ENCODE measurements at places on chromosomes 11 and 22. TPM values are rescaled to one million over a fixed set of nuclear protein-coding genes. Genes with fewer than 3 reads are reported as not detected.
A peak's percentile ranks its signal among the peaks of the same experiment; 100 is the strongest.

- DNase-seq, result no peak
Measured at GRCh38 chr11:9090488-9091043, 833 bp downstream of the SCUBE2 start.

DNA sequence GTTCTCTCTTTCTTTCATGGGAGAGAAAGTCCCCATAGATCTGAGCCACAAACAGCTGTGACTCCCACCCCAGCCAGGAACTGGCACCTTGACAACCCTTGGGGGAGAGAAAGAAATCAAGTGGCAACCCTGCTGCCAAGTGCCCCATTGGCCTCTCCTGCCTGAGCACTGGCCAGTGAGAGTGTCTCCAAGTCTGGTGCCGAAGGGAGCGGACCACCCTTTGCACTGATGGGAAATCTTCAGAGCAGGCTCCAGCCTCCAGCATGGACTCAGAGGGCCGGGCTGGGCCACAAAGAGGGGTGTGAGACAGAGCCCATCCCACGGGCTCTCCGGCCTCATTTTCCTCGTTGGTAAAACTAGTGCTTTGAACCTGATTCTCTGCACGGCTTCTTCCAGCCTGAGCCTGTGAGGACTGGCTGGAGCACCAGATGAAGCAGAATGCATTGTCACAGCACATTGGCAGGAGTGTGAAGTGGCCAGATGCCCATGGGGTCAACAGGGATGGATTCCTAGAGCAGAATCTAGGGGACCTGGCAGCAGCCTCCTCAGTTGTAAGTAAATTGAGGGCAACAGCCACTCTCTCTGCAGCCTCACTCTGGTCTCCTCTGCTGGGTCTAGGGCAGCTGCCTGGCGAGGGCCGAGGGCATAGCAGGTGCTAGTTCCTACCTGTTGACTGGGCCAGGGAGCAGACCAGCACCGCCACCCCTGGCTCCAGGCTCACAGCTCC is 81.4 kb downstream of the TRIM29 start:
- no peak for DNase-seq

GRCh38 chr11:61297746-61298145 is 2.6 kb upstream of the VWCE start:
- no peak for DNase-seq

- DNase-seq, result no peak
Measured at GRCh38 chr22:36136475-36136874, 24.1 kb downstream of the APOL3 start.

DNA sequence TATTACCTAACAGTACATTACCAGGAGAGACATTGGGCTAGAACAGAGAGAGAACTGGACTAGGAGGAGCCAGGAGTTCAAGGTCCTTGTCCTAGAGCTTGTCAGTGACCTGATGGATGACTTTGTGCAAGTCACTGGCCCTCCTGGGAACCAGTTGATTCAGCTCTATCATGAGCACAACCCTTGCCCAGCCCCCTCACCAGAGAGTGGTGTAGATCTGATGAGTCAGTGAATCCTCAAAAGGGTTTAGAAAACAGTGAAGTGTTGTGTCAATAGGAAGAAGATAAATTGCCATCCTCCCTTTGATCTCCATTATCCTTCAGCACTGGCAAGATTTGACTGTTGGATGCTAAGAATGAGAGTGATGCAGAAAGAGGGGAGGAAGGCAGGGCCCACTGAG is 24.3 kb downstream of the NEU3 start:
- DNase-seq, result no peak

DNA sequence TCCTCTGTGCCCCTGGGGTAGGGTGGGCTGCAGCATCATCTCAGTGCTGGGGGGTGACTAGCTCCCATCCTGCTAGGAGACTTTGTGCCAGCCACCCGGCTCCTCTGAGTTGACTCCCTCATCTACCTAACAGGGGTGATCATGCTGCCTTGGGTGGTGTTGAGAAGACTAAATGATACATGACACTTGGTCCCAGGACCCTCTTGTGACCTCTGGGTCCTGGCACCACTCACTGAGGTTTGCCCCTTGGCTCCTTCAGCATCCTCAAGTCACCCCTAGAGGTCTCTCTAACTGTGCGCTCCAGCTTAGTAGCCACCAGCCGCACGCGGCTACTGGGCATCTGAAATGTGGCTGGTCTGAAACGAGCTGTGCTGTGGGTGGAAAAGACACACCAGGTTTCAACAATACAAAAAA is 72.1 kb downstream of the LRRC32 start:
- no peak for DNase-seq

GRCh38 chr11:12303421-12304149 is 73.8 kb upstream of the PARVA start:
- no peak for DNase-seq

GRCh38 chr11:29963796-29964195 is 53.0 kb downstream of the KCNA4 start:
- DNase-seq, result no peak

DNA sequence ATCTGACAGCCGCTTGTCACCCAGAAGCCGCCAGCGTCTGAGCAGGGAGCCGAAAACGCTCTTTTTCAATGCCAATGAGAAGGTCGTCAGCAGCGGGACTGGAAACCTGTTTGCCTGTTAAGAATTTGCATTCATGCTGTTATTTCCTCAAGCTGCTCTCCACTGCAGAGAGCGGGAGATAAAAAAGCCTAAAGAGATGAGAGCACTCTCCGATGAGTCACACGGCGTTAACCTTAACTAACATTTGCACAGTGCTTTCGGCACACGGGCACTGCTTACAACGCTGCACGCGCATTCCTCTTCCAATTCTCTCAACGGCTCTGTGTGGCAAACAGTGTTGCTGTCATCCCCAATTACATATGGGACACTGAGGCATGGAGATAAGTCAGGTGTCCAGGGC is 40.0 kb upstream of the RTL6 start:
- DNase-seq, result no peak

DNA sequence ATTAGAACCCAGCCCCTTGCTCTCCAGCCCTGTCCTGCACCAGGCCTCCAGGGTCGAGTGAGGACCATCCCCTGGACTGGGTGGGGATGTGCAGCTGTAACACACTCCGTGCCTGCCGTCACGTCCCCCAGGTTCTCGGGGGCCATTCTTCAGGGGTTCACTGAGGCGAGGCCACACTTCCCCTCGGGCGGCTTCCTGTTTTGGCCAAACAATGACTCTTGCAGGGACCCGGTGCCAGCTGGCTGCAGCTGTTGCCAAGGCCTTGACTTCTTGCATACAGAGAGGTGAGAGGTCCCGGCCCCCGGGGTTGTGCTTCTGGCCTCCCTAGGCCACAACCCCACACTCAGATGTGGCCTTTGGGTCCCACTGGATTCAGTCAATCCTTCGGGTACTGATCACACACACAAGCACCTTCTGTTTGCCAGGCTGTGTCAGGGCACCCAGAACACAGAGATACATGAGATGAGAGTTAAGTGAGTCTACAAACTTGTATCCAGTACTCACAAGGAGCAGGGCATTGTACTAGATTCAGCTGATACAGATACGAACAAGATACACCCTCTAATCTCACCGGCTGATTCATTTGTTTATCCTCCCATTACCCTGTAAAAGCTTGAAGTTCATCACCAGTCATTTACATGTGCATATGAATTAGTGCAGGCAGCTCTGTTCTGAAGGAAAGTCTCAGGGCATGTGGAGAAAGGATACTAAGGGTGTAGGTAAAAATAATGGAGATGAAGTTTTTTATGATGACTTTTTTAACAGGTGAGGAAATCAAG is 32.9 kb downstream of the LRRC32 start:
- no peak for DNase-seq

DNA sequence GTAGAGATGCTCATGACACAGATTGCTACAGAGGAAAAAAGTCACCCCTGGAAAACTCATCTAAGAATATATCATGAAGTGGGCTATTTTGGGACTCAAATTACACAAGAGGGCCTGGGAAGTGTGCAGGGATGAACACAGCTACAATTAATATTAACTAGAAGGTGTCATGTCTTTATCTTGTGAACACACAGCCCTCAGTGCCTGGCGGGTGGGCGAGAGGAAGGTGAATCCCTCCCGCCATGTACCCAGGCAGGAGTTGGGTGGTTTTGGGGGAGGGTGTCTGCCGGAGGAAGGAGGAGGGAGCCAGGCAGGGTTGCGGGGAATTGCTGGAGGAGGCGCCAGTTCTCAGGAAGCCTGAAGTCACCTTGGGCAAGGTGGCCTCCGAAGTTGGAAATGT is 5.1 kb upstream of the FAM83F start:
- no peak for DNase-seq

DNA sequence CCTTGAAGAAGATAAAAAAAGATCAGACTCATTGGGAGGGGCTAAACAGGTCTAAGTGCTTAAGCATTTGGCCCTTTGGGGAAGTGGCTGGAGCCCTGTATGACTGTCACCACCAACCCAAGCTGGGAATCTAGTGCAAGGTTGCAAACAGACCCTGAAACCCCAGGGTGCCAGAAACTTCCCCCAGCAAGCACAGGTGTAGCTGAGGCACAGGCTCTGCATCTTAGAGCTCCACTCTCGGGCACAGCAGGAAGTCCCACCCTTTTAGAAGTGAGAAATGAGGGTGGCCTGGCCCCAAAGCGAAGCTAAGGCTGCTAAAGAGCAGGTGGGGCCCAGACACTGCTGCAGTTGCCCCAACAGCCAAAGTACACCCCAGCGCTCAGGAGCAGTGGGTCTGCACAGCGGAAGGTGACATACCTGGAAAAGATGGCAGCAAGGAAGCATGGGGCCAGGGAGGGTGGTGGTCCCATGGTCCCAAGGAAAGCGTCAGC is 5.8 kb upstream of the KDM2A start:
- no peak for DNase-seq

DNA sequence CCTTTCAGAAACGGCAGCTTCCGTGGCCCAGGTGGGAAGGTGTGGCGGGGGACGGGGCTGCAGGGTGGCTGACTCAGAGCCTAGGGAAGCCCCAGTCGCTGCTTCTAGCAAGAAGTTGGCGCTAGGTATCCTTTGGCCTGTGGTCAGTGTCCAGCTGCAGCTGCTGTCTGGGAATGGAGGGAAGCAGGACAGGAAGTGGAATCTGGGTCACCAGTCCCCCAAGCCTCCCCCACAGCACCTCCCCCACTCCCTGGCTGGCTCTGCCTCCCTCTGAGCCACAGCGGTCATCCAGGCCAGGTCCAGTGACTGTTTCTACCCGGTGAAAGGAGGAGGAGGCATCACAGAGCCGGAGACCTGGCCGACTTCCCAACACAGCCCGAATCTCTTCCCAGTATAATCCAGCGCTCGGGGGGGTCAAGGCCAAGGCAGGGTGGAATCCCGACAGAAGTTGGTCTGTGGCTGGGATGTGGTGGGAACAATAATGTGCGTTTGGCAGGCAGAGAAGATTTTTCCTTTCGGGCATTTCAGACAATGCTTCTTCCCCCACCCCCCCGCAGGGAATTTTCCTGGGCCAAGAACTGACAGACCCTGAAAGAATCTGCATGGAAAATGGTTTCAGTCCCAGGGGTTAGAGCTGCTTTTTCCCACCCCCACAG is 45.1 kb downstream of the C11orf96 start:
- DNase-seq, result peak; percentile 41

- DNase-seq, result no peak
Measured at GRCh38 chr11:125381499-125382044, 114.5 kb downstream of the FEZ1 start.

GRCh38 chr11:96288915-96289314 is 54.1 kb downstream of the MAML2 start:
- no peak for DNase-seq

- no peak for DNase-seq
Measured at GRCh38 chr11:7165911-7166310, 77.1 kb downstream of the RBMXL2 start.

NRIP3 gene
- 2.1 TPM for polyA plus RNA-seq

TRPC6 gene
- 2.1 TPM for polyA plus RNA-seq

PRSS23 gene
- 146 TPM for polyA plus RNA-seq

CASP12 gene
- 0.95 TPM for polyA plus RNA-seq

C11orf86 gene
- polyA plus RNA-seq, result not detected

ANKRD42 gene
- polyA plus RNA-seq, result 9.6 TPM

RAB38 gene
- polyA plus RNA-seq, result 4.3 TPM

SEPTIN5 gene
- polyA plus RNA-seq, result 20.9 TPM

Measured in urinary bladder (tissue), 4 donors.